ENCODE measurements at places on chromosomes 13 and 19. TPM values are rescaled to one million over a fixed set of nuclear protein-coding genes. Genes with fewer than 3 reads are reported as not detected.

CXCL17 gene
- not detected for total RNA-seq

NANOS3 gene
- 1.1 TPM for total RNA-seq

DENND1C gene
- 69.3 TPM for total RNA-seq

PTGER1 gene
- total RNA-seq: 0.41 TPM

TTC9B gene
- not detected for total RNA-seq

CALR3 gene
- total RNA-seq: not detected

MADCAM1 gene
- 0.22 TPM for total RNA-seq

GRCh38 chr13:93730780-93731179, 504.2 kb downstream of the GPC6 start:
- no peak for DNase-seq

- DNase-seq: no peak
These were observed 14.1 kb downstream of the SSC5D start for GRCh38 chr19:55502197-55502952.

DNA sequence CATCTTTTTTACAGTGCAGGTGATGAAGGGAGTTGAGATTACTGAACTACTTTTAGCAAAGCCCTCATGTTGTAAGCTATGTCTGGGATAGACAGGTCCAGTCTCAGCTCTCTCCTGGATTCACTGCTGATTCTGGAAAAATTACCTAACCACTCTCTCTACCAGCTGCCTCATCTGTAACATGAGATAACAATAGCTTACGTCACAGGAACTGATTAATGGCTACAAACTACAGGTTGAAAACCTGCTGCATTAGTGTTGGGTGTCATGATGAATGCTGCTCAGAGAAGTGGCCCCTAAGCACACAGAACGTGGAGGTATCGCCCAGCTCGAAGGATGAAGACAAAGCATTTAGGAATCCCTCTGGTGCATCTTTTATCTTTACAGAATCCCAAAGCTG, 277.8 kb downstream of the ABCC4 start:
- no peak for DNase-seq

DNA sequence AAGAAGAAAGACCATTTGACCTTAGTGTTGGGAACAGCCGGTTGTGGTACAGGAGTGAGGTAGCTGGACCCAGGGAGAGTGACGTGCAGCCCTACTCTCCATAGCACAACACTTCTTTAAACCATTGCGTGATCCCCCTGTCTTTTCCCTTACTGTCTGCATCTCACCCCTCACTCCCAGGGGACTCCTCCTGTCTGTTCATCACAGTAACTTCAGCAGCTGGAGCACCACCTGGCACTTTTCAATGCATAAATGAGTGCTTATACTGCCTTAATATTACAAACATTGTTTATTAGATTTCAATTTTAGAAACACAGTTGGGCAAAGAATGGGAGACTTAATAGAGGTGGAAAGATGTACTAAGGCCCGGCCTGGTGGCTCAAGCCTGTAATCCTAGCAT, 285.5 kb downstream of the UQCRFS1 start:
- no peak for DNase-seq

DNA sequence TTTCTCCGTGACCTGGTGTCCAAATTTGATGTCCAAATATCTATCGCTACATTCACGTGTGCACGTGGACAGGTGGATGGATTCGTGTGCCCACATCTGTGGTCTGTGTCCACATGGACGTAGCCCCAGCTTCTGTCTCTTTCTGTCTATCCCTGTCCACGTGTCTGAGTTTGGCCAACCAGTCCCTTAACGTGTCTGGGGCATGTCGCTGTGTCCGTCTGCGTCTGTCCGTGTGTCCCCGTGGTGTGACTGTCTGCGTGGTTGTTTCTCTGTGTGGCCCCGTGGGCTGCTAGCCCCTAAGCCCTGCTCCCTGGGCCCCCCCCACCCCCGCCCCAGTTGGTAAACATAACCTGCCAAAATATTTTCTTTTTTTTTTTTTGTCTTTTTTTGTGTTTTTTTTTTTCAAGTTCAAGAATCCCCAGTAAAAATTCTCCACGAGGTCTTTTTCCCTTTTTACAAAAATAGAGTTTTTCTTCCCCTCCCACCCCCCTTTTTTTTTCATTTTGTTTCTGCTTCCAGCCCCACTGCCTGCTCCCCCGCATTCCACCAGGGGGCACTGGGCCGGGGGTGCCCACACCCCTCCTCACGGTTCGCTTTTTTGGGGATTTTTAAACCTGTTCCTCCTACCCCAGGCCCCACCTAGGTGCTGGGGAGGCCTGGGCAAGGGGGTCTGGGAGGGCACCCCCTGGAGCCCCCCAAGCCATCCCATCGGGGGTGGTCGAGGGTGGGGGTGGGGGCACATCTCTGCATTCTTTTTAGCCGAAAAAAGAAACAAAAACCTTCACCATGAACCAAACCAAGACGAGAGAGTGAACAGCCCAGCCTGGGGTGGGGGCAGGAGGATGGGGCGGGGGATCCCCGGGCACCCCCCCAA, 18.3 kb downstream of the PRKCSH start:
- peak; percentile 29 for DNase-seq

DNA sequence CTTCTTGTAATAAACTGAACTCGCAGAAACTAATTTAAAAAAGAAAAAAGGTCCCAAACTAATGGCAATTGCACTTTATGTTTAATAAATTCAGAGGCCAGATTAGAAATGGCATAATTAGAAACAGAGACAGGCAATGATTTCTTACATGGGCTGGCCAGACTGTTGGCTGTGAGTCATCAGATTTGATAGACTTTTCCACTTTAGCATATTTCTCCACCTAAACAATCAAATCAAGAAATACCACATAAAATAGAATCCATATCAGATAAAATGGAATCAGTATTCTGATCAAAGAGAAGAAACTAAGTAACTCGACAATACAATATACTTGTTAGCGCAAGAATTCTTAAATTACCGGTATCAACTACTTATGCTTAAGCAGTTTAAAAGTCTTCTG, 29.0 kb downstream of the EXOSC8 start:
- no peak for DNase-seq

Measured in activated CD4-positive, alpha-beta memory T cell treated with anti-CD3 and anti-CD28 coated beads for 36 hours (primary cell).